ENCODE measurements at places on chromosomes 6 and 20.

- DNase-seq, result no peak
These were observed 39.7 kb downstream of the NTSR1 start for GRCh38 chr20:62748311-62748710.

- no peak for DNase-seq
These were observed 34.3 kb downstream of the FYN start for GRCh38 chr6:111838749-111839484.

- no peak for DNase-seq
These were observed 8.9 kb upstream of the QKI start for GRCh38 chr6:163405412-163406309.

GRCh38 chr20:16363506-16364319, 209.5 kb downstream of the KIF16B start:
- DNase-seq, result no peak

DNA sequence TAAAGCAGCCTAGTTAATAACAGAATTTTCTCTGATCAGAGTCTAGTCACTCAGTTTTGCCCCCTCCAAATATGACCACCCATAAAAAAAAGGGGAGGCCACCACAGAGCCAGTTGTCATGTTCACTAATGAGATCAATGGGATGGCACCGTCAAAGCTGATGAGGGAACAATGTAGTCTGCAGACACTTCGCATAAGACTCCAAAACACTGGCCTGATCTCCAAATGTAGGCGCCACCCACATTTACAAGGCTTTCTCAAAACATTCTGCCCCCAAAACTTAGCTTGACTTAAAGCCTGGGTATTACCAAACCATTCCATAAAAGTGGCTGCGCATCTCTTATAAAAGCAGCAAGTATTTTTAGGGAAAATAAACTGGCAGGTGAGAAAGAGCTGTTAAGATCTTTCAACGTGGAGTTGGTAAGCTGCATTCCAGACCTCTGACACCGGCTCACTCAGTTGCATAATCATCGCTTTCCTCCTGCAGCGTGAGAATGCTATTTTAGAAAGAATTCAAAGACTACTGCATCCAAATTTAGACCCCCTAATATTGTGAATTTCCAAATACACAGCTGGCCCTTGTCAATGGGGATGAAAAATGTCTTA, 59.3 kb downstream of the TBC1D7 start:
- peak; percentile 56 for DNase-seq

GRCh38 chr6:44315516-44315915, 2.4 kb upstream of the AARS2 start:
- DNase-seq, result no peak

GRCh38 chr6:11426571-11426970, 111.0 kb upstream of the TMEM170B start:
- DNase-seq, result no peak

GRCh38 chr6:75084872-75085381, 120.9 kb downstream of the COL12A1 start:
- DNase-seq, result no peak

DNA sequence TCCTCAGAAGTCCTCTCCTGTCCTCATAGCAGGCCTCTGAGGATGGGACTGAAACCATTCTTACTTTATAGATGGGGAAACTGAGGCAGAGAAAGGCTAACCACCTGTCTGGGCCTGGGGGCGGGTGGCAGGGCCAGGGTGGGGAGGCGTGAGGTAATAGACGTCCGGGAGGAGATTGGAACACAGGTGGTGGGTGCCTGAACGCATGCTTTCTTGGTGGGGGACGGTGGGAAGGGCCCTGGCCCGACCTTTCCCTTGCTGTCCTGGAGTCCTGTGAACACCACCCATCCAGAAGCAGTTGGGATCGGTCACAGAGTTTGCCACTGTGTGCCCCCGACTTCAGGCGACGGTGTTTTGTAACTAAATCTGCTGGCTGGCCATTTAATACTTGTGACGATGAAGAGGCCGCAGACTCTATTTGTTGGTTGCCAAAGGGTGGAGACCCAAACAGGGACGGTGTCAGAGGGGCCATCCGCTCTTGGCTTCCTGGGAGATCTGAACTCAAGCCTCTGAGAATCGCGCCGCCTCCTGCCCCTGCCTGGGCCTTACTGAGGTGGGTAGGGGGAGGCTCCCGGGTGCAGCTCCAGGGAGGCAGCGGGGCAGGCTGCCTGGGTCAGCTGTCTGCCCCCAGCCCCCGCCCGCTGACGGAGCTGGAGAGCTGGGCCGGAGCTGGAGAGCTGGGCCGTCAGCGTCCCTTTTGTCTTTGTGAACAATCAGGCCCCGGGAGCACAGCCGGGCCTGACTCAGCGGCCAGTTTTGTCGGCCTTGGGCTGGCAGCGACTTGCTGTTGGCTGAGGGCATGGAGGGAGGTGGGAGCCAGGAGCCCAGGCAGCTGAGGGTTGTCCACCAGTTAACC, 4.1 kb downstream of the RBM38 start:
- peak; percentile 86 for DNase-seq

DNA sequence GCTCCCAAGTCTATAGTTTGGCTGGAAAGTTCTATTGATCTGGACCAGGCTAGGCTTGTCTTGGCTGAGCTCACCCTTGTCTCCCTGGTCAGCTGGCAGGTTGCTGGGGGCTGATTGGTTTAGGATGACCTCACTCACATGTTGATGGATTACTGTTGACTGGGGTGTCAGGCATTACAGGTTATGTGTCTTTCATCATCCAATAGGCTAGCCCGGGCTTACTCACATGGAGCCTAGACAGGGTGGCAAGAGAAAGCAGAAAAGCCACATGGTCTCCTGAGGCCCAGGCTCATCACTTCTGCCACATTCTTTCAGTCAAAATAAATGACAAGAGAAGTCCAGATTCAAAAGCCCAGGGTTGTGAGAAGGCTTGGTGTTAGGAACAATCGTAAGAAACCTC, 103.5 kb downstream of the BFSP1 start:
- no peak for DNase-seq

- DNase-seq, result no peak
These were observed 46.5 kb downstream of the SMLR1 start for GRCh38 chr6:130873746-130874145.

DNA sequence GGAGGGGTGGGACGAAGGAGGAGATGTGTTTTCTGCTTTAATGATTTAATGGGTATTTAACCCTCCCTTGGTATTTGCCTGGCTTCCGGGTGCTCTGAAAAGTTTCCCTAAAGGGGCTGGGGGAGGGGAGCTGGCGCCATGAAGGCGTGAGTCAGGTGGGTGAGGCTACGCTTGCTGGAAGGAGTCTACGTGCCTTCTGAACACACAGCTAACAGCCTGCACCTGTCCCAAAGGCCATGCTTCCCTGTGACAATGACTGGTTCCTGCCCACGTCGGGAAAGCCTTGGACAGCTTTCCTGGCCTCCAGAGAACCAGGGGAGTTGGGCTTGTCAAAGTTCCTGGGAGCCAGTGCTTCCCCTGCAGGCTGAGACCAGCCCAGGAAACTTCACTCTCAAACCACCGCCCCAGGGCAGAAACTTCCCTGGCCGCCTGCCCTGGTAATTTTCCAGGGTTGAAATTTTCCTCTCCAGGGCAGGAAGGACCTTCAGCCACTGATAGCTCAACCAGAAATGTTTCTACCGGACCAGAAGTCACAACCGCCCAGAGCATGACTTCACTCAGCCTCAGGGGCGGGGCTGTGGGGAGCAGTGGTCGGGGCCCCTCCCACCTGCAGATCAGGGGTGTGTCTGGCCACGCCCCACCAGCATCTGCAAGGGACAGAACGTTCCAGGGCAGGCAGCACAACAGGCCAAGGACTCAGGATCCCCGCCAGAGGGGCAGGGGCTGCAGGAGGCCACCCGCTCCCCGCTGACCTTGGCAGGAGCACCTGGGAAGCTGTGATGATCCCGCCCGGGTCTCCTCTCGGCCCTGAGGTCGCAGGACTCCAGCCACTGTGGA, 18.6 kb upstream of the SLCO4A1 start:
- peak; percentile 97 for DNase-seq

GRCh38 chr6:169640351-169640852, 61.4 kb downstream of the WDR27 start:
- DNase-seq, result peak; percentile 43

DNA sequence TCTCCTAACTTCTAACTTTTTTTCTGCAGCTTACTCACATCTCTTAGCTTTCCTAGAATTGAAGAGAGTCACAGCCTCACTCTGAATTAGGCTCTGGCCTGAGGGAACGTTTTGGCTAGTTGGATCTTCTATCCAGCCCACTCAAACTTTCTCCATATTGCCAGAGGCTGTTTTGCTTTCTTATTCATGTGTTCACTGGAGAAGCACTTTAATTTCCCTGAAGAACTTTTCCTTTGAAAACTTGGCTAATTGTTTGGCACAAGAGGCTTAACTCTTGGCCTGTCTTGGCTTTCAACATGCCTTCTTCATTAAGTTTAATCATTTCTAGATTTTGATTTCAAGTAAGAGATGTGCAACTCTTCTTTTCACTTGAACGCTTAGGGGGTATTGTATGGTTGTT, 138.2 kb upstream of the PLCB4 start:
- DNase-seq, result no peak

- peak; percentile 43 for DNase-seq
These were observed 4.6 kb upstream of the CPXM1 start for GRCh38 chr20:2804852-2805688.

DNA sequence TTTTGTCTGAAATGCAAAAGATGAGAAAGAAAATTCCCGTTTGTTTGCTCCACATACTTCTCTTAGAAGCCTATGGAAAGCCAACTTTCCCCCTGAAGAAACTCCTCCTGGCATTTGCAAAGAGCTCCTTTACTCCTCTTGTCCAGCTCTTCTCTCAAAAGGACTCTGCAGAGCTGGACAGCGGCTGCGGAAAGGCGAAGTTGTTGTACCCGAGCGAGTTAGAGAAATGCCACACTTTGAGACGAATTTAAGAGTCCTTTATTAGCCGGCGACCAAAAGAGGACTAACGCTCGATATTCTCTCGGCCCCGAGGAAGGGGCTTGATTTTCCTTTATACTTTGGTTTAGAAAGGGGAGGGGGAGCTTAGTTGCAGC, 157.8 kb downstream of the TRIM27 start:
- no peak for DNase-seq

DNA sequence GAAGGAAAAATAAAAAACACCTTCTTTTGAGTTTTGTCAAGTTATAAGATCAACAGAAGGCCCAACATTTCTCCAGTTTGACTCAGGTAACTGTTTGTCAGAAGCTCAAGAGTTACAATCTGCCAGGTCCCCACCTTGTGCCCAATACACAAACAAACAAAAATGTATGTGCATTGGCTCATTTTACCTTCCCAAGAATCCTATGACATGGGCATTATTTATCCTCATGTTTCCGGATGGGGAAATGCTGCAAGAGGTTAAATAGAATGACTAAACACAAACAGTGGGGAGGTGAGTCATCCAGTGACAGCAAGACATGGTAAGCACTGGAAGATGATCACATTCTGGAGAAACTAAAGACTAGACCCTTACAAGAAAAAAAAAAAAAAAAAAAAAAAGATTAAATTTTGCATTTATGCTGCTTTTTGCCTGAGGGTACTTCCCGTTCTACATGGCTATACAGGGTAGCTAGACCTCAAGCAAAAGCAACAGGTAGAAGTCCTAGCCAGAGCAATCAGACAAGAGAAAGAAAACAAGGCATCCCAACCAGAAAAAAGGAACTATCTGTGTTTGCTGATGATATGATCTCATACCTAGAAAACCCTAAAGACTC, 23.6 kb upstream of the ANKRD60 start:
- DNase-seq, result peak; percentile 84

DNA sequence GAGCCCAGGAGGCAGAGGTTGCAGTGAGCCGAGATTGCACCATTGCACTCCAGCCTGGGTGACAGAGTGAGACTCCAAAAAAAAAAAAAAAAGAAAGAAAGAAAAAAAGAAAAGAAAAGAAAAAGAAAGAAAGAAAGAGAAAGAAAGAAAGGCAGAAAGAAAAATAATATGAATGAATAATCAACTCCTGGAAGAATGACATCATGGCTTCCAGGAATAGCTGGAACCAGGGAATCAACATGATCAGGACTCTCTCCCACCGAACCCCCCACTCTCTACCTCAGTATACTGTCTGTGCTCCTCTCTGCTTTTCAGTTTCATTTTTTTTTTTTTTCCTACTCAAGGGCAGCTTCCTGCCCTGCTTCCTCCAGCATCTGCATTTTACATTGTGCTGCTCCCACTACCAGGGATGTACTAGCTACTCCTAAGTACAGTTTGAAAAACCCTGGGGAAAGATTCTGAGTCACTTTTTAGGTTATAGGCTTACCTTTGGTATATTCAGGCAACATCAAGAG, 19.7 kb upstream of the MTCL3 start:
- DNase-seq, result no peak

Data from AG08396 (cell line).